ENCODE measurements at places on chromosomes 13 and 19. TPM values are rescaled to one million over a fixed set of nuclear protein-coding genes. Genes with fewer than 3 reads are reported as not detected.

The PRTN3 gene
- total RNA-seq, result 93.5 TPM

The TMC4 gene
- total RNA-seq, result 38.7 TPM

The DGKH gene
- total RNA-seq, result 15.5 TPM

The ZNF345 gene
- 14.0 TPM for total RNA-seq

The ZNF808 gene
- total RNA-seq, result 29.7 TPM

Data from metanephros (tissue), 2 donors.